OCI-LY7 (cell line): ENCODE measurements at places on chromosomes 4 and X.

GRCh38 chr4:185838514-185839193, 26.7 kb upstream of the SORBS2 start:
- no peak for DNase-seq

- DNase-seq: no peak
Observed at GRCh38 chr4:165784672-165785071, 88.4 kb upstream of the TLL1 start.

- no peak for DNase-seq
Observed at GRCh38 chr4:173675446-173675845, 145.4 kb upstream of the HAND2 start.

DNA sequence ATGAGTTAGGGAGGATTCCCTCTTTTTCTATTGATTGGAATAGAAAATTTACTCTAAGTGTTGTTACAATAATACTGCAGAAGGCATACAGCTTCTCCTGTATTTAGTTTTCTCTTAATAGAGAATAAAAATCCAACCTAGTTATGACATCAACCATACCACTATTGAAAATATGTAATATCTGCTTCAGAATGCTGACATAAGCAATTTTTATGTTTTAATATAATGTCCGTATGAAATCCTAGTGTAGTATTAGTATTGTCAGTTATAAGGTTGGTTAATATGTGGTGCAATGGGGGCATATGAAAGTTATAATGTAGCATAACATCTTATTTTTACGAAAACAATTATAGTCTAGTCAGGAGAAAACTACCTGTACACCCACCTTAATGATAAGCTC, 68.2 kb downstream of the HEPH start:
- DNase-seq: no peak

DNA sequence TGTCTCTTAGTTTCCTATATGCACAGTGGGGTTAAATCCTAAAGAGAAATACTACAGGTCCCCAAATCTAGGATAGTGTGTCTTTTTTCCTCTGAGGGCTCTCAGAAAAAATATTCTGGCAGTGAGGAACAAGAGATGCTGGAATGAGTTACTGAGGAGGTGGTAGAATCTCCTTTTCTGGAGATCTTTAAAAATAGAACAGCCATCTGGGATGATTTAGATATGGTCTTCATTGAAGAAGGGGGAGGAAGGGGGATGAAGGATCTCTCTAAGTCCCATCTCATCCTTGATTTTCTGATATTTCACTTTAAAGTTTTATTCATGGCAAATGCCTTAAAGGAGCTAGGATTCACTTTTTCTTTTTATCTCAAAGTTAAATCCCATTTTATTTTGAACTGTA, 235.0 kb downstream of the MAML3 start:
- DNase-seq: no peak

DNA sequence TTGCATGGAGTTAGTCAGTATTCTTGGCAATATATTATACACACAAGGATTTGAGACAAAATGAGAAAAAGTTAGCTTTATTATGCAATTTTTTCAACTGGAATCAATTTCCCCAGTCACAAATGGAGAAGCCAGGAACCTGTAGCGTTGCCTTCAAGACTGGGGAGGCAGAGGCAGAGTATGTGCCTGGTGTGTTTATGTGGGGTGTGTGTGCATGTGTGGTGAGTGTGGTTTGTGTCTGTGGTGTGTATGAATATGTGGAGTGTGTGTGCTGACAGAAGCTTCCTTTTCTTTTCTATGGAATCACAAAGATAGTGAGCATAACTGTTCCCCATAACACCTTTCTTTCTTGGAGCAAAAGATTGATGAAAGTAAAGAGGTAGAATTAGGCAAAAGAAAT, 37.0 kb downstream of the TNIP3 start:
- DNase-seq: no peak

- no peak for DNase-seq
Observed at GRCh38 chr4:112807083-112807482, 170.1 kb downstream of the LARP7 start.

GRCh38 chr4:37847311-37847884, 20.9 kb downstream of the PGM2 start:
- no peak for DNase-seq

GRCh38 chrX:24874604-24875247, 141.0 kb downstream of the ARX start:
- no peak for DNase-seq

GRCh38 chr4:175891851-175892250, 79.8 kb upstream of the GPM6A start:
- peak; percentile 68 for DNase-seq

- no peak for DNase-seq
Observed at GRCh38 chr4:144732584-144733428, 86.8 kb downstream of the HHIP start.

- DNase-seq: no peak
Observed at GRCh38 chrX:71536285-71536684, 3.4 kb downstream of the OGT start.

DNA sequence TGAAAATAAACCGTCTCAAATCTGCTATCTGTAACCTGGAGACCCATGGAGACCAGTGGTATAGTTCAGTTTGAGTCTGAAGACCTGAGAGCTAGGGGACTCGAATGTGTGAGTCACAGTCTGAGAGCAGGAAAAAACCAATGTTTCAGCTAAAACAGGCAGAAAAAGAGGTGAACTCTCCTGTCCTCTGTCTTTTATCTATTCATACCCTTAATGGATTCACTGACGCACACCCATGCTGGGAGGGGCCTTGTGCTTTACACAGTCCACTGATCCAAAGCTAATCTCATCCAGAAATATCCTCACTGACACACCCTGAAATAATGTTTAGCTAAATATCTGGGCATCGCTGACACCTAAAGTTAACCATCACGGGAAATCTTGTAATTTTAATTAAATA, 297.9 kb downstream of the GPM6A start:
- DNase-seq: no peak

DNA sequence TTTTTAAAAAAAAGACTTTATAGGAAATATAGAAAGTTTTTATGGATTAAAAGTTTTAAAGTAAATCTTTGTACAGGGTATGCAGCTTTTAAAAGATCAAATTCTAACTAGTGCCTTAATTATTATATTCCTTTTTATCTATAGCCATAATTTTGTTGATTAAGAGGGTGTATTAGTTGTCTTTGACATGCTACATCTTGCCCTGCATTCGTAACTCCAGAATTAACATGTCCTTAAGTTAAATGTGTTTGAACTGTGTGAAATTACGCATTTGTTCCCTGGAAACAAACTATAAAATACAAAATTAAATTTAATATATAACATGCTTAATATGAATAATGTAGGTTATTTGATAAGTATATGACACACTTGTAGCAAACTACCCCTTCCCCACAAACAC, 66.3 kb downstream of the PTPN13 start:
- no peak for DNase-seq

GRCh38 chr4:11480683-11481082, 52.0 kb upstream of the HS3ST1 start:
- no peak for DNase-seq

- DNase-seq: no peak
Observed at GRCh38 chr4:88991746-88992145, 65.2 kb downstream of the FAM13A start.
